ENCODE measurements at places on chromosomes 4 and X.

DNA sequence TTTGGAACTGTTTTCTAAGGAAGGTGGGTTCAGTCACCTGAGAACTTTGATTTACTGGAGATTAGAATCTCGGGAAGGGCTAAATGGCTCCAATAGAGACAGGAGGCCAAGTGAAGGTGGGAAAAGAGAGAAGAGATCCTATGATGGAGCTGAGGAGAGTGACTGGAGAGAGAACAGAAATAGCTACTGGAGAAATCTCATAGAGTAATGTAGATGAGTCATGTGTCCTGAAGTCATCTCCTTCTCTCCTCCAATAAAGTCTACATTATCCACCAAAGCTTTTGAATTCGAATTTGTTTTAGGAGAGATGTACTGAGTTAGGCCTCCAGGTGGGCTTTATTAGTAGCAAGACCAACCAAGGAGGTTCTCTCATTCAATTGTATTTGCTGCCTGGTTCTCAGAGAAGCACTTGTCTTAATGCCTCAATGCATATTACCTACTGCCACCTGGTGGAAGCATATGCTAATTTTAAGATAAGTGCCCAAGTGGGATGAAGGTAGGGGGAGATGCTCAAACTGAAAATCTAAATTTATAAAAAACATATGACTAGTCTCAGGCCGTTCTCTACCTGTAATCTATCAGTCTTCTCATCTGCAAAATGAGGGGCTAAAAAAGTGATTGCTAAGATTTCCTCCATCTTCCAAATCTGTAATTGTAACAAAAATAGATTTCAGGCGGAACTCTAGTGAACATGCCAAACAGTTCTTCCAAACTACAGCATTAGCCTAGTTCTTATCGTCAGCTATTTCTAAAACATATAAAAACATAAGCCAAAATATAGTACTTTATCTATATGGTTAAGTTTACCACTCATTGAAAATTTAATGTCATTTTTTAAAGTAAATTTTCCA lies 24.4 kb downstream of the TXK start:
- DNase-seq = no peak

DNA sequence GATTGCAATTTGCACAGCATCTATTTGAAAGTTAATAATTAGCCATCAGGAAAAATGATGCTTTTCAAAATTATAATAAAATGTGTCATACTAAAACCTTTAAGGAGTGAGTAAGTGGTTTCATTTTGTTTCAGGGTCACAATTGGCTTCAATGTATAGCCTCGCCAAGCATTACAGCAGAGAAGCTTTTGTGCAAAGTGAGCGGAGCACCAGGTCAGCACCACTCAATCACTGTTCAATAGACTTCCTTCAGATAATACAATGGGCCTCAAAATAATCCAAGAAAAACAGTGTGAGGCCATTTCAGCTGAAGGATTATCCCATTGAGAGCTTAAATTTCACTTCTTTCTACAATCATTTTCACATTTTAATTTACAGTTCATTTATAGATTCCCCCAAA lies 409.2 kb upstream of the SLIT2 start:
- DNase-seq = no peak

DNA sequence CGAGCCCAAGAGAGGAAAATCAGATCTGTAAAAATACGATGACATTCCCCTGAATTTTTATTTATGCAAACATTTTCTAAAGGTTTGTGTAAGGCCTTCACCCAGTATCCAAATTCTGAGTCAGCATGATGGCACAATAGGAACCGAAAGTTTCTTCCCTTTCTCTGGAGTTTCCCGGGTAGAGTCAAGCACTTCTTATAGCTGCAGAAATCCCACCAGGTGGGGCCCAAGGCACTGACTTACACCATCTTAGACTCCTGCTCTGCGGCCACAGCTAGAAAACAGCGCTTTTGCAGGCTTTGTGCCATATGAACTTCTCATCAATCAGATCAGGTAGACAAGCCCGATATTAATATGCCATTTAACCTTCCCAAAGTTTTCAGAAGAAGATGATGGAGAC lies 13.4 kb downstream of the LEF1 start:
- DNase-seq = no peak

DNA sequence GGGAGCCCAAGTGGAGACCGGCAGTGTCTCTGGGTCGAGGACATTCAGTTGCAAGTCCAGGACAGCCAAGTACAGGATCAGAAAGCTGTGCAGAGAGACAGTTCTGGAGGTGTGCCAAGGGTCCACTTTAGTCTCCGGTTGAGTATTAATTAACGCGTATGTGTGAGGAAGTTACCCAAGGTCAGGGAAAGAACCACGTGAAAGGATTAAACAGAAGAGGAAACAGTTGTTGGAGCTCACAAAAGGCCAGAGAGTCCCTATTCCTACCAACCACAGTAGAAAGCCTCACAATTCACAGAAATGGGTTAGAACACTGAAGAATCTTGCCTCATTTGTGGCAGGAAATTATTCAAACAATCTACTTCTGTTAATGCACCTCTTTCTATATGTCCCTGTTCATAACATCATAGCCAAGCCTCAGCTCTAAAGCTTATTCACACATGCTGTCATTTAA lies 17.9 kb upstream of the NSUN7 start:
- no peak for DNase-seq

GRCh38 chr4:17912011-17912410 lies 101.2 kb downstream of the NCAPG start:
- DNase-seq = no peak

DNA sequence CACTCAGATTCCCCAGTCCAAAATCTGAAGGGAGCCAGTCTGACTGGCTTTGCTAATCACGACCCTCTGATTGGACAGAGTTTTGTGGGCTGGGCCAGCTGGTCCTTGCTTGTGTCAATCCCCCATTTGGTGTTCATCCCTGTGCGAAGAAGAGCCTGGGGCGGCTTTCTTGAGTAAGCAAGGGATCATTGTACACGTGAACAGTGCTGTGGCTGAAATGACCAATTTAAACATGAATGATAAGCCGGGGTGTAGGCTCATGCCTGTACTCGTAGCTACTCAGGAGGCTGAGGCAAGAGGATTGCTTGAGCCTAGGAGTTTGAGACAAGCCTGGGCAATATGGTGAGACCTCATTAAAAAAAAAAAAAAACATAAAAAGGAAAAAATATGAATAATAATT lies 379.1 kb downstream of the RAPGEF2 start:
- DNase-seq = no peak

- DNase-seq = no peak
Measured at GRCh38 chr4:90842960-90843359, 715.8 kb downstream of the CCSER1 start.

DNA sequence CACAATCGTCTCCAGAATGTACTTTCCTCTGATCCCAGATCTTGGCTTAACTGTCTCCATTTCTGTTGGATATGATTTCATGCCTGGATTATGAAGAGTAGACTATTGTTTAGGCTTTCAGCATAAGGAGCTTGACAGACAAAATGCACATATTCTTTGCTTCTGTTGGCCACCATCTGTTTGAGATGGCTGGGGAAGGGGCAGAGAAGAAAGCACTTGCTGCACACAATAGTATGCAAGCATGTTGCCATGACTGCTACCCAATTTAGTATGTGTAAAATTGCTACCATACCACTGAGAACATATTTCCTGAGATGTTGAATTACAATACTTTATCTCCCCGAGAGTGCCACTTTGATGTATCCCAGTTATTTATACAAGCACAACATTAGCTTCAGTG lies 127.9 kb upstream of the BMPR1B start:
- no peak for DNase-seq

DNA sequence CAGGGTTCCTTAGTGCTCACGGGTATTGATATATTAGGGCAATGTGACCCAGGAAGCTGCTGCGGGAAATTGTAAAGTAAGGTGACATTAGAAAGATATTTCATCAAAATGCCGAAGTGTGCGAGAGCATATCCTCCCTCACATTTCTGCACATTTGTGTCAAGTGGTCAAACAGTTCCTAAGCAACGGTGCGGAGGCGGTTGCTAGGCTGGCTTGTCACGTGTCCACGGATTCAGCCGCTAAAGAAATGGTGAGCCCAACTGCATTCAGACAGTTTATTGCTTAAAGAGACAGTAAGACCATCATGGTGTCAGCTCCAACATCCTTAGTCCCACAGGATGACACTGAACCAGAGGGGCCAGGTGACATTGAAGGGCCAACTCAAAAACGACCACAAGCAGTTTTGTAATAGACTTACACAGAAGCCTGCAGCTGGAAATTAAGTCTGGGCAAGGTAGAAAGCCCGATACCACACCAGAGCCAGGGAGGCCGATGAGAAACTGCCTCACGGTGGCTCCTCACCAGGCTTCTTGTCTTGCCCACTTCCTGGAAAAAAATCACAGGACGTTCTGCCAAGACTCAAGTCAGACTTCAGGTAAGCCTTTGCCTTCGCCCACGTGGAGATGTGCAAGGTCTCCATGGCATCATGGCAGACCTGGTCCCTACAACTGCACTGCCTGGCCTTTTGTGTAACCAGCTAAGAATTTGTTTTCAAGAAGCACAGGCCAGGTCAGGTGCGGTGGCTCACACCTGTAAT lies 50.4 kb downstream of the USP11 start:
- peak; percentile 6 for DNase-seq

- no peak for DNase-seq
Measured at GRCh38 chr4:89259301-89260028, 48.1 kb downstream of the GPRIN3 start.

DNA sequence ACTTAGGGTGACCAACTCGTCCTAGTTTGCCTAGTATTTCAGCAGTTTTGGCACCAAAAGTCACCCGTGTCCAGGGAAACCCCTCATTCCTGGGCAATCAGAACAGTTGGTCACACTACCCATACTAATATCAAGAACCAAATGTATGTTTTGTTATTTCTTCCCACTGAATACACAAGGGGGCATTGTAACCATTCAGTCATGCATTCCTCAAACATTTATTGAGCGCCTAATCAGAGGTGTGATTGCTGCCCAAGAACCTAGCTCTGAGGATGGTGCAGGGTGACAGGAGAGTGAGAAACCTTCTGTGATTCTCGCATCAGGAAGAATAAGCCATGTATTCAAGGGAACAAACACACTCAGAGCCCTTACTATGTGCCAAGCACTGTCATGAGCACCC lies 69.8 kb upstream of the RAI2 start:
- DNase-seq = no peak

DNA sequence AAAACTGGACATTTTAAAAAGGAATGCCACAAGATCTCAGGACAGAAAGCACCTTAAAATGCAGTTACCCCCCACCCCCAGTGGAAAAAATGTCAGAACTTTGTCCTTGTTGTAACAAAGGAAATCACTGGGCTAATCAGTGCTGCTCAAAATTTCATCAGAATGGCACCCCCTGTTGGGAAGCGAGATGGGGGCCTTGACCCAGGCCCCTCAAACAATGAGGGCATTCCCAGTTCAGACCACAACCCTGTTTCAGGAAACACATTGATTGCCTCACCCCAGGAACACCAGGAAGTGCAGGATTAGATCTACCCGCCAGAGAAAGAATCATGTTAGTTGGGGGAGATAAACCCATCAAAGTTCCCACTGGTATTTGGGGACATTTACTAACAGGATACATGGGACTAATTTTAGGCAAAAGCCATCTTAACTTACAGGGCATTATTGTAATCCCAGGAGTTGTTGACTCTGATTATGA lies 16.4 kb downstream of the SPIN2B start:
- DNase-seq = no peak

GRCh38 chr4:171565130-171565788 lies 247.9 kb upstream of the GALNTL6 start:
- DNase-seq = no peak

DNA sequence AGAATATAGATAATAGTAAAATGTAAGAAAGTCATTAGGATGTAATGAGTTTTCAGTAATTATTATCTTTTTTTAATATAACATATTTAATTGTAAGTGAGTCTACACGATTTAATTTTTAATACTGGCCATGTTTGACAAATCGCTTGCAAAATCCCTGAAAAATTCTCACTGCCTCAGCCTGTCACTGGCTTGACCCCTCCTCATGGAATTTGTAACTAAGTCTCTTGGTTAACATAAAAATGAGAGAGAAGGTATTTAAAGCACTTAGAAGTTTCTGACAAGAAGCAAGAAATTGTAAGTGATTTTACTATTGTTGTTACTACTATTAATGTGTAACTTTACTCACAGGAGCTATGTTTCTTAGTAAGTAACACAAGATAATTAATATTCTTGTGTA lies 237.9 kb upstream of the GK2 start:
- DNase-seq = no peak

DNA sequence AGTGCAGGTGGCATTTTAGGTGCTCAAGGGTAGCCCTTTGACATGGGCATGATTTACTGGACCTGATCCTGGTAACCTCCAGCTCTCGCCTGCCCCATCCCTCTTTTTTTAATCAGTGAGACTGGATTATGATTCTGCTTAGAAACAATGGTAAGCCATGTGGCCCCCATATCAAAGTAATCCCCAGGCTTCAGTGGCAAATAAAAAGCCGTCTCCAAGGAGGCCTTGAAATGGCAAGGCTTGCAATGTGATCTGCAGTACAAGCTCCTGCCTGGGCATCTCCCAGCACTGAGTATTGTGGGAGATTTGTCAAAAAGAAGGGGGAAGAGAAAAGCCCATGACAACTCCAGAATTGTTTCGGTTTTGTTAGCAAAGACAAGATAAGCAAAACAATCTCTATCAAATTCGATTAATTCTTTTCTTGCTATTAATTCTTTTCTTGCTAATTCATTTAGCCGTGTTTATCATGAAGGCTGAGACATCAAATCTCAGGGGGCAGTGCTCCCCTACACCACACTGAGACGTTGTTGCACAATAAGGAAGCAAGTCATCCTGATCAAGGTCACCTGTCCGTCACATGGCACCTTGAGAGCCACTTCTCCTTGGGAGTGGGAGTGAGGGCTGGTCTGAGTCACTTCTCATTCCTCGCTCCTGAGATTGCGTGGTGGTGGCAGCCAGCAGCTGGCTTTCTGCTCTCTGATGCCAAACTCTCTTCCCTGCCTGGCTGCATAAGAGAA lies 312.7 kb upstream of the GATB start:
- DNase-seq = no peak

GRCh38 chr4:158050942-158051341 lies 121.9 kb downstream of the GASK1B start:
- DNase-seq = no peak

GRCh38 chr4:157934151-157934550 lies 238.7 kb downstream of the GASK1B start:
- no peak for DNase-seq

GRCh38 chr4:186068581-186069348 lies at the start of gene TLR3:
TLR3 (plus strand) TSS chr4:186069156; CDS start chr4:186076620, 7,464 bp downstream.
- no peak for DNase-seq

GRCh38 chrX:109922190-109922589 lies 80.7 kb upstream of the TMEM164 start:
- DNase-seq = no peak

Measured in H54 (cell line).